ENCODE measurements at places on chromosomes 13 and 19. TPM values are rescaled to one million over a fixed set of nuclear protein-coding genes. Genes with fewer than 3 reads are reported as not detected.

The VAV1 gene
- not detected for total RNA-seq

The FARSA gene
- 54.9 TPM for total RNA-seq

The CCDC9 gene
- 5.6 TPM for total RNA-seq

The ERCC2 gene
- total RNA-seq: 55.5 TPM

The MYO1F gene
- 0.09 TPM for total RNA-seq

The UBAC2 gene
- 30.0 TPM for total RNA-seq

The CPB2 gene
- not detected for total RNA-seq

The CCL25 gene
- not detected for total RNA-seq

The ZNF878 gene
- 0.19 TPM for total RNA-seq

The CYP4F2 gene
- total RNA-seq: not detected

The PLPPR3 gene
- 0.19 TPM for total RNA-seq

The TMPRSS9 gene
- not detected for total RNA-seq

Data from endothelial cell of coronary artery (primary cell).